Large intestine (tissue), 12 donors: ENCODE measurements at places on chromosomes 4 and X. TPM values are rescaled to one million over a fixed set of nuclear protein-coding genes. Genes with fewer than 3 reads are reported as not detected.

- DNase-seq = peak; percentile 58
Observed at GRCh38 chr4:138919094-138919936, 96.3 kb upstream of the NOCT start.

- DNase-seq = no peak
Observed at GRCh38 chr4:41880022-41880837, 55.0 kb upstream of the TMEM33 start.

GRCh38 chr4:158870626-158871334 lies 102.0 kb downstream of the FNIP2 start:
- no peak for DNase-seq

DNA sequence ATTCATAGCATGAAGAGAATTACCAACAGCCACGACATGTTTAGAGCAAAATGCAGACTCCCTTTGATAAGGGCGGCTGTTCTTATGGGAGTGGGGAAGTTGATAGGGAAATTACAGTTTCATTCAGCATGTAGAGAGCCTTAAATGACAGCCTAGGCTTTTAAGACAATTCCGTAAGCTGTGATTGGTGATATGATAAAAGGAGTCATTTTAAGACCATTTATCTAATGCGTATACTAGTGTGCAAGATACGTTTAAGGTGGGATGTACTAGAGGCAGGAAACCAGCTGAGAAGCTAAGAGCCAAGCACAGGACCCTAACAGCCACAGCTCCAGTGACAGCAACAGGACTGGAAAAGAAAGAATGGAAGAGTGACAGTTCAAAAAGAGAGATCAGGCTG lies 102.2 kb upstream of the ZFP42 start:
- no peak for DNase-seq

- DNase-seq = no peak
Observed at GRCh38 chr4:30696191-30696590, 24.0 kb upstream of the PCDH7 start.

DNA sequence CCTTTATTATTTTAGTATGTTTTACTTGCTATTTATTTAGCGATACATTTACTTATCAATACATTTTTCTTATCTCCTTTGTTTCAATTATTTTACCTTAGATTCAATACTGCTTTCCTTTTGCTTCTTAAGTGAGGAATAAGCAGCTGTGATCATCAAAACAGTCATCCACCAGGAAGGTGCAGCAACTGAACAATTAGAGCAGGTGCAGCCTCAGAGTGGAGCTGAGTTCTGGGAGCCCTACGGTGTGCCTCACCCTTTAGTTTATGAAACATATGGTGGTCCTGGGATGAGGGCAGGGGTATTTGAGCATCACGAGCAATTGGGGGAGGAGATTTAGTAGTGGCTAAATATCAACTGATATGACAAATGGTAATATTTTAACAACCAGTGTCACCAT lies 111.0 kb downstream of the FRYL start:
- DNase-seq = peak; percentile 74

- DNase-seq = no peak
Observed at GRCh38 chrX:69607616-69608015, 8.3 kb upstream of the EDA start.

GRCh38 chrX:109848461-109849050 lies 115.5 kb upstream of the ACSL4 start:
- no peak for DNase-seq

GRCh38 chrX:73903941-73904340 lies 340.9 kb downstream of the CHIC1 start:
- no peak for DNase-seq

DRD5 gene
- polyA plus RNA-seq = 0.16 TPM

GRCh38 chrX:124098089-124098488 lies 136.6 kb downstream of the STAG2 start:
- DNase-seq = peak; percentile 4

DNA sequence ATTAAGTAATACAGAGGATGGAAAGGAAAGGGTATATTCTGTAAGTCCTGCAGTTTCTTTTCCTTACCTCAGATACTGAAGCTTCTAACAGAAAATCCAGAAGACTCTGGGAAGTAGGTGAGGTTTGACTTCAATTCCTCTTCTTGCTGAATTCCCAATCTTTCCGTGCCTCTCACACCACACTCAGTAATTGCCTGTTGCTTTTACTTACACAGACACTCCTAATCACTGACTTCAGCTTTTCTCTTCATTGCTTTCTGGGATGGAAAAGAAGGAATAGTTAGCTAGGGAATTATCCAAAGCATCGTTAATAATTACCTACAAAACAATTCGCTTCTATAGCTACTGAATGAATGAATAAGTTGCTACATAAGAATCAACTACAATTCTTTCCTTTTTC lies 163.6 kb downstream of the FBXO8 start:
- no peak for DNase-seq

SLITRK4 gene
- 13.7 TPM for polyA plus RNA-seq

DNA sequence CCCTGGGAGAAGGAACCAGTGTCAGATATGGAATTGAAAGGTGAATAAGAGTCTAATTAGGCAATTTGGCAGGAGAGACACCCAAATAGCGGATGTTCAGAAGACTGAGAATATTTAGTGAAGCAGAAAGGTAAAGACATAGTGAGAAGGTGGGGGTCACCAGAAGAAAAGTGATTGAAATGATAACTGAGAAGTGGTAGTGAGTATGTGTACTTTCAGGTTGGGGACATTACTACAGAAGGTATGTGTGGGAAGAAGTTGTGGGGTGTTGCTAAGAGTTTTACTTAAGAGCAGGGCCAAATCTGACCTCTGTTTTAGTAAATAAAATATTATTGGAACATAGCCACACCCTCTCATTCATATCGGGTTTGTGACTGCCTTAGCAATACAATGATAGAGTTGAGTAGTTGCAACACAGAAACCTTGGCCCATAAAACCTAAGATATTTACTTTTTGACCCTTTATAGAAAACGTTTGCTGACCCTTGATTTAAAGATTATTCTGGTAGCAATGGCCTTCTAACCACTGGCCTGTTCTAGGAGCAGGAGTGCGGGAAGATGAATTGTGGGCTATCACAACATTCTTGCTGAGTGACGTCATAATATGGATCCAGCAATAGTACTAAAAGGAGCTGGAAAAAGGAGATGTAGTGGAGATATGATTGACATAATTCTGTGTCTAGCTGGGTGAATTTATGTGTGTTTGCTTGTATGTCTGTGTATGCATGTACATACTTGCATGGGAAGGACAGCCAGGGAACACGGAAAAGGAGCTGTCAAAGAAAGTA lies 115.3 kb downstream of the HS3ST1 start:
- DNase-seq = no peak

DNA sequence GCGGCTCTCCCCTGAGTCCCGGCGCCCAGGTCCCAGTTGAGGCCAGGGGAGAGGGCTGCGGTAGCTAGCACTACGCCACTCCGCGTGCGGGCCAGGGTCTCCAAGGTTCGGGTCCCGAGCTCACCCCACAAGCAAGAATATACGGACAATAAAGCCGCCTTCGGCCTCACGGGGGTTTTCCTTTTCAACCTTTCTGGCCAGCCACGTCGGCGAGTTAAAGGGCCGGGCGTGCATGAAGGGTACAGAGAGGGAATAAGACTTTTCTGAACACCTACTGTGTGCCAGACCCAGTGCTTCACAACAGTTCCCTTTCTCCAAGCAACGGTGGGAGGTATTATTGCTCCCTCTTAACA lies 138.5 kb upstream of the ZIC3 start:
- DNase-seq = no peak

GRCh38 chr4:139282721-139283075 lies 2.7 kb upstream of the MGARP start:
- DNase-seq = no peak

SCD5 gene
- 68.1 TPM for polyA plus RNA-seq

DNA sequence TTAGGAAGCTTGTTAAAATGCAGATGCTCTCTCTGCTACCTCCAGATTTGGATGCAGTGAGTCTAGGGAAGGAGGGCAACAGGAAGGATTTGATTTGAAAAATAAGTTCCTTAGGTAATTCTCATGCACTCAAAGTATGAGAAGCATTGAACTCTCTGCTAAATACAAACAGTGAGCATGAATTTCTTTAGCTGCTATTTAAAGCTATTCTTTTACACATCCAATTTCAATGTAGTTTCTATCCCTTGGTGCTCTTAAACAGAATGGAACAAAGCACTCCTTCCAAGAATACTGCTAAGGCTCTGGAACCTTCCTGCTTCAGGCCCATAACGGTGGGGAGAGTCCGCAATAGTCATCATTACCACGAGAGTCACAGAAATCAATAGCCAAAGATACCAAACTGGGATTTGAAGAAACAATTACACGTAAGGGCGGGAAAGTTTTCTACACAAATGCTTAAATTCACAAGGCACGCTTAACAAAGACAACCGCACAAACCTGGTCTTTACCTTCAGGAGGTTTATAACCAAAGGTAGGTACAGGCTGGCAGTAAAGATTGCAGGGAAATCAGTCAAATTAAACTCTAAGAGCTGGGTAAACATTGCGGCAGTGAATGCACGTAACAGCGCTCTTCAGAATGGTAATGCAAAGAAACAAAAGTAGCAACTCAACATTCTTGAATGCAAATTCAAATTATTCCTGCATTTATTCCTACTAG lies 123.2 kb upstream of the NAP1L5 start:
- DNase-seq = no peak

VBP1 gene
- 43.9 TPM for polyA plus RNA-seq

MTNR1A gene
- polyA plus RNA-seq = 0.48 TPM

DNA sequence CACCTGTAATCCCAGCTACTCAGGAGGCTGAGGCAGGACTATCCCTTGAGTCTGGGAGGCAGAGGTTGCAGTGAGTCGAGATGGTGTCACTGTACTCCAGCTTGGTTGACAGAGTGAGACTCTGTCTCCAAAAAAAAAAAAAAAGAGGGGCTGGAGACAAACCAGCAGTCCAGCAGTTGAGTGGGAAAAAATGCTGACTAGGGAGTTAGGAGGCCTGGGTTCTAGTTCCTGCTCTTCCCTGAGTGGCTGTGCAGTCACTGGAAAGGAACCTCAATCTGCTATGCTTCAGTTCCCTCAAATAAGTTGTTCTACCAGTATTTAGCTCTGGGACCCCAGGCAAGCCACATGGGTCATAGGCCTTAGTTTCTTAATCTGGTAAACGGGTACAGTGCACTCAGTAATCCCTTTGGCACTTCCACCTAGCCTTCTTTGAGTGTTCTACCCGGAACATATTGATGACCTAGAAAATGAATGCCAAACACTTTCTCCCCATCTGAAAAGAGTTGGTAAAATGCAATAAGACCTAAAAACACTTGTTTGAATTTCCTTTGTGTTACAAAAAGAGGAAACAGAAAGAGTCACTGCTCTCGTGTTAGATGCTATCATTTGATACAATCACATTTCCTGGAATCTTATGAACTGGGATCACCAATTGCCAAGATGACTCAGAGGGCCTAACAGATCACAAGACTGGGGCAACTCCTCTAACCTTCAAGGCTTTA lies 99.3 kb upstream of the EGFL6 start:
- DNase-seq = no peak

DNA sequence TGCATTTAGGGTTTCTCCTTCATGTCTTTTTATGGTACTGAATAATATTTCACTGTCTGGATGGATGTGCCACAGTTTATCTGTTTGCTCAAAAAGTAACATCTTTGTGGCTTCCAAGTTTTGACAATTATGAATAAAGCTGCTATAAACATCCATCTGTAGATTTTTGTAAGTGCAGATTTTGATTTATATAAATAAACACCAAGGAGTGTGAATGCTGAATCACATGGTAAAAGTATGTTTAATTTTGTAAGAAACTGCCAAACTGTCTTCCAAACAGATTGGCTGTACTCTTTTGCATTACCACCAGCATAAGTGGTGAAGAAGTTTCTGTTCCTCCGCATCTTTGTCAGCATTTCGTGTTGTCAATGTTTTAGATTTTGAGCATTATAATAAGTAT lies 158.7 kb upstream of the GIMD1 start:
- no peak for DNase-seq

DNA sequence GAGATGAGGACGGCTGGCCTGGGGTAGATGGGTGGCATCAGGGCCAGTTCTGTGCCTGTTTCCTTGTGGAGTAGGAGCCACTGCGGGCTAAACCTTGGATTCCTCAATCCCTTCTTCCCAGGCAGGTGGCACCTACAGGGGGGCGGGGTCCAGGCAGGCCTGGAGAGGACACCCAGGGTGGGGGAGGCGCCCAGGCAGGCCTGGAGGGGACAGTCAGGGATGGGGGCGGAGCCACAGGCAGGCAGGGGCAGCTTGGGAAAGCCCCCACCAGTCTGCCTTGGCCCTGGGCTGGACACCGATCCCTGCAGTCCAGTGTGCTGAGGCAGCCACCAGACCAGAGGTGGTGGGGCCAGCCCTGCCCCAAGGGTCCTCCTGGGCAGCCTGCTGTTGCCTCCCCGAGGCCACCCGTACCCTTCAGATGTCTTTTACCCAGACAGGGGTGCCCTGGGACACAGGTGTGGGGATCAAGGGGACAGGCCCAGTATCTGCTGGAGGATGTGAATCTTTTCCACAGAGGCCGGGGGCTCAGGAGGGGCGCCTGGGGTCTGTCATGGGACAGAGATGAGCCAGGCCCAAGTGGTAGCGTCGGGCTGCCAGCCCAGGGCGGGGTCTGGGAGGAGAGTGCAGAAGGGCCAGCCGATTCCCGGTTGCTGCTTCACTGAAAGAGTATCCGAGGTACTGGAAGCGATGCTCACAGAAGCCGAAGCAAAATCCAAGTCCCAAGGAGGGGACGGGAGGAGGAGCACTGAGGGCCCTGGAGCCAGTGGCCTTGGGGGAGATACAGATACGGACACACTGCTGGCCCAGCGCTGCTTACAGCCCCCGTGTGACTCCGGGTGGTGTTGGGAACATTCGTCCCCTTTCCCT lies 34.5 kb downstream of the LRPAP1 start:
- DNase-seq = peak; percentile 75

DNA sequence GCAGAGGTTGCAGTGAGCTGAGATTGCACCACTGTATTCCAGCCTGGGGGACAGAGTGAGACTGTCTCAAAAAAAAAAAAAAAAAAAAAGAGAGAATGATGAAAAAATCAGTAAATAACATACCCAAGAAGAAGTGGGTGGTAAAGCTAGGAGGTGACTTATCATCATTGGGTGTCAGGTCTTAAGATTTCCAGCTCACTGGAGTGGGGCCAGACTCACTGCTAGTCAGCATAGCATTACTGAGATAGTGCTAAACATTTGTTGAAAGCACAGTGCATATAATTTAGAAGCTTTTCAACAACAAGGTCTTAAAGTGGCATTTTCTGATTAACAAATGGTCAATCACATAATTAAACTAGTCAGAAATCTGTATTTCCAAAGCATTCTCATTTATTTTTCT lies 221.8 kb upstream of the GYPA start:
- no peak for DNase-seq

- DNase-seq = no peak
Observed at GRCh38 chr4:179605196-179605595, 2163.0 kb upstream of the AGA start.

GRCh38 chrX:97995834-97996233 lies 1112.1 kb downstream of the RPA4 start:
- no peak for DNase-seq

LRCH2 gene
- 3.9 TPM for polyA plus RNA-seq

DNA sequence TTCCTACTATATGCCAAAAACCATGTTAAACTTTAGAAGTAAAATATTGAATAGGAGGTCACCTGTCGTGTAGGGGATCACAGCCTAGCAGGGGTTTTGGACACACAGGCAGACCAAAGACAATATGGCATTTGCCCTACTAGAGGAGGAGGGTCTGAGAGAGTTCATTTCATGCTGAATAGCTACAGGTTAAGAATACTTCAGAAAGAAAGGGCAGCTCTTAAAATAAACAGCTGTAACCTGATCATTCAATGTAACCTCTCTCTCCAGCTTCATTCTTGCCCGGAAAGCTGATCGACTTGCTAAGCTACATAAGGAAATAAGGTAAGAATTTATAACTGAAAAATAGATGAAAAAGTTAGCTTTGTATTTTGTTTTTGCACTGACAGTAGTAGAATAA lies 79.9 kb downstream of the MAOA start:
- DNase-seq = no peak
